ENCODE measurements at places on chromosomes 7 and 10.
A peak's percentile ranks its signal among the peaks of the same experiment; 100 is the strongest.

- no peak for DNase-seq
These were observed 147.2 kb downstream of the MAPK8 start for GRCh38 chr10:48453451-48454301.

GRCh38 chr10:95741807-95742467, 14.0 kb upstream of the ENTPD1 start:
- DNase-seq = no peak

- DNase-seq = no peak
These were observed 40.5 kb downstream of the DNAJB12 start for GRCh38 chr10:72314263-72314662.

- no peak for DNase-seq
These were observed 243.6 kb downstream of the CAMK1D start for GRCh38 chr10:12592967-12593366.

- DNase-seq = no peak
These were observed 42.3 kb upstream of the SORCS1 start for GRCh38 chr10:107206833-107207232.

DNA sequence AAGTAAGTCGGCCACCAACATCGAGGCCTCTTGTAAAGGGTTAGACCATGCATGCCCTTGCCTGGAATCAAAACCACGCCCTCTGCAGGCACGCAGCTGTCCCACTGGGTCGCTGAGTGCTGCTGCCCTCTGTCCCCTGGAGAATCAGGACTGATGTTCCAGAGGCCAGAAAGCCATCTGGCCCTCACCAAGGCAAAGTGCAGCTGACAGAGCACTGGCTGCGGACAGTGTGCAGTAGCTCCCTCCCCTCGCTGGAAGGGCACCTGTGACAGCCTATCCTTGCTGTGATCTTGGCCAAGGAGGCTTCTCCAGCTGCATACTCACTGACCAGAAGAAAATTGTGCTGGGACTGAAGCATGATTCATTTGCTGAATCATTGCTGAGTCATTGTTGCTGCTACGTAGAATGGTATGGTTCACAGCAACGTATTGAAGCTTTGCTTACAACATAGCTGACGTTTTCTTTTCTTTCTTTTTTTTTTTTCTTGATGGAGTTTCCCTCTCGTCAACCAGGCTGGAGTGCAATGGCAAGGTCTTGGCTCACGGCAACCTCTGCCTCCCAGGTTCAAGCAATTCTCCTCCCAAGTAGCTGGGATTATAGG, 30.4 kb downstream of the DDC start:
- DNase-seq = peak; percentile 93

DNA sequence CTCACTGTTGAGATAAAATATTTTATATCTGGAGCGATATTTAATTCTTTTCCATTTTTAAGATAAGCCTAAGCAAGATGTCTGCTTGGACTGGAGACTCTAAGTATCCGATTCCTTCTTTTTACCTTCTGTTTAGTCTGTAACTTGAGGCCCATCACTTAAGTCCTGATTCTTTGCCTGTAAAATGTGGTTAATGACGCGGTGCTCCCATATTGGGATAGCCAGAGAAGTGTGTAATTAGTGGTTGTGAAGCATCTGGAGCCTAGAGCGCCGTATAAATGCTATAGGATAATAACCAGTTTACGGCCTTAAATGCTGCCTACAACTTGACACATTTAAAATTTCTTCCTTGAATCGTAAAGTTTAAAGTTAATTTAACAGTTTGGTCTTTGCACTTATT, 132.9 kb downstream of the CHN2 start:
- no peak for DNase-seq

DNA sequence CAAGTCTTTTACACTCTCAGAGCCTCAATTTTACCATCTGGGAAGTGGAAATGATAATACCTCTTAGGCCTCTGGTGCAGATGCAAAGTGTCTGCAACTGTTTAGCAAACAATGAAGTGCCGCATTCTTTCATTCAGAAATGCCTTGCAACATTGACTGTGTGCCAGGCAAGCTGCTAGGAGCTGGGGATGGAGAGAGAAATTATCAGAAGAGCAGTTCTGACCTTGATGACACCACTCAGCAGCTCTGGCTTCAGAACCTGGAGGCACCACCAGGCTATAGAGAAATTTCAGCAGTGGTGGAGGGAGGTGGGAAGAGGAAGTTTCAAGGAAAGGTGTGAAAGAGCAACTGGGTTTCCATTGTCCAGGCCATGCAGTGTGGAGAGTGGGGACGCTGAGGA, 78.1 kb upstream of the HABP2 start:
- peak; percentile 73 for DNase-seq

DNA sequence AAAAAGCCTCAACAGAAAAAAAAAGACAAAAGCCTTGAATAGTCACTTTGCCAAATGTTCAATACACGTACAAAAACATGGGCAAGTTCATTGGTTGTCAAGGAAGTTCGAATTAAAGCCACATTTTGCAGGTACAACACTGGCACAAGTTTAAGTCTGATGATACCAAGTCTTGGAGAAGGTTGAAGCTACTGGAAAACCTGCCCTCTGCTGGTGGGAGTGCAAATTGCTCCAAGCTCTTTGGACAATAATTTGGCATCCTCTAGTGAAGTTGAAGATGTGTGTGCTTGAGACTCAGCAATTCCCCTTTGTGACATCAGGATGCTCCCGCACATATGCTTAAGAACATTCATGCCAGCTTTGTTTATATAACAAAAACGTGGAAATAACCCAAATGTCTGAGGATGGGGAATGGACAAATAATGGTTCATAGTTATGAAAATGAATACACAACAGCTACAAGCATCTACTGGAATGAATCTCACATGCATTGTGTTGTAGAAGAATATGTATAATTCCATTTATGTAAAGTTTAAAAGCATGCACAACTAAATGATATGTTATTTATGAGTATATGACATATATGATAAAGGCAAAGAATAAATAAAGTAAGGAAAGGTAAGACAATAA, 120.0 kb upstream of the PLPP4 start:
- DNase-seq = peak; percentile 29

DNA sequence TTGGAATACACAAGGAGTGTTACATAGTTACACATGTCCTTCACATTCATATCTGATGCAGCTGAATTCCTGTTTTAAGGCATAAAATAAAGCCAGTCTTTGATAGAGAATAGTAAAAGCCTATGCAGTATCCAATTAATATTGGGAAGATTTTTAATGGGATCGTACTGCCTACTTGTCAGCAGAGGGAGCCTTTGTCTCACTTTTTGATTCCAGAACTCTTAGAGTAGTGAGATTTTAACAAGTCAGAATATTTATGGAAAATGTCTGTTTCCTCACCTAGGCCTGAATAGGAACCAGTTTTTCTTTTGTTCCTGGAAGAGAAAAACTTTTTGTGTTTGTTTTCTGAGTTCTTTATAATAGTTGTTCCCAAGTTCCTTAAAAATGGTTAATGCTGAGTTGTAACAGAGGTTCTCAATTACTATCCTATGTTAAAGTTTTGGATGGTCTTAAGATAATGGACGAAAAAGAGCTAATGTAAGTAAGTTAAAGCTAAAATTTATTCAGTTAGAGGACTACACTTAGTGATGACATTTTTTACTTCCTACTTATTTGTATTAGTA, 114.0 kb downstream of the BBS9 start:
- DNase-seq = peak; percentile 65

DNA sequence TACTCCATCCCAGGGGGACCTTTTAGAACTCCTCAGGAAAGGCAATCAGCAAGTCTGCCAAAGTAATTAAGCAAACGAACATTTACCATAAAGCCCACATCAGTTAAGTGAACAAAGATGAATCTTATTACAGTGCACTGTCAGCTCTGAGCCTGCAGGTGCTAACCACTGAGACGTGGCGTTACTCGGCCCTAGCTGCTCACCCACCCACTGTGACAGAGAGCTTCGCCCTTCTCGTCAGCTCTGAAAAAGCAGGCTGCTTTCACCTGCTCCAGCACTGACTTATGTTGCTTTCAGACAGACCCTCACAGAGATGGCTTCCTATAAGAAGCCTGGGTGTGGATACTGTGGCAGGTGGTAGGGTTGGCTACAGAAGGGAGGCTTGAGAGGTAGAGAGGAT, 57.7 kb upstream of the KCNIP2 start:
- no peak for DNase-seq

- DNase-seq = no peak
These were observed 46.4 kb downstream of the KIAA1217 start for GRCh38 chr10:24255115-24255880.
